ENCODE measurements at places on chromosomes 13 and 19.

DNA sequence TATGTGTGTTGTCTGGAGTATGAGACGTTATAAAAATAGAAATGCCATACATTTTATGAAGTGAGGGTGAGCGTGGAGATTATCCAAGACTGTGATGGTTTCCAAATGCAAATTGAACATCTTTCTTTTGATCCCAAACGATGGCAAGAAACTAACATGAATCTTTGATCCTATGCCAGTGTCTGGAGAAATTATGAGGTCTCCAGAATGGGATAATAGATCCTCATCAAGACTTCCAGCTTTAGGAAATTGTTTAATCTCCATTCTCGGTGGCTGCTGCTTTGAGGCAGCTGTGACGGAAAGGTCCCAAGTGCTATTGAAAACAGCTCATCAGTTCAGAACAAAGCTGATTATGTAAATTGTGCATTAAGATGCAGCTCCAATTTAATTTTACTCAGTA, 30.8 kb downstream of the CBY2 start:
- no peak for DNase-seq

- no peak for DNase-seq
Observed at GRCh38 chr19:9877780-9878510, 42.8 kb downstream of the PIN1 start.

GRCh38 chr19:5719274-5719960, 529 bp downstream of the LONP1 start:
- DNase-seq = no peak

DNA sequence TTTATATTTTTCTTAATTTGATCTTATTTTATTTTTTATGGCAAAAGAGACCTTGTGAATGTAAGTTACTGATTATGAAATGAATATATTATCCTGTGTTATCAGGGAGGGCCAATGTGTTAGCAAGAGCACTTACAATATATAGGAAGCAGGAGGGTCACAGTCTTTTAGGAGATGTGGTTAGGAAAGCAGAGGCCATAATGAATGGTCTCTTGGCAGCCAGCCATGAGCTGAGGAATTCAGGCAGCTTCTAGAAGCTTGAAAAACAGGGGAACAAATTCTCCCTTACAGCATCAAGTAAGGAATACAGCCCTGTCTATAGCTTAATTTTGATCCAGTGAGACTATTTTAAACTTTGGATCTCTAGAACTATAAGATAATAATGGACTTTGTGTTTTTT, 2374.6 kb downstream of the PCDH9 start:
- peak; percentile 21 for DNase-seq

GRCh38 chr19:495402-496111, 729 bp upstream of the MADCAM1 start:
- DNase-seq = no peak

DNA sequence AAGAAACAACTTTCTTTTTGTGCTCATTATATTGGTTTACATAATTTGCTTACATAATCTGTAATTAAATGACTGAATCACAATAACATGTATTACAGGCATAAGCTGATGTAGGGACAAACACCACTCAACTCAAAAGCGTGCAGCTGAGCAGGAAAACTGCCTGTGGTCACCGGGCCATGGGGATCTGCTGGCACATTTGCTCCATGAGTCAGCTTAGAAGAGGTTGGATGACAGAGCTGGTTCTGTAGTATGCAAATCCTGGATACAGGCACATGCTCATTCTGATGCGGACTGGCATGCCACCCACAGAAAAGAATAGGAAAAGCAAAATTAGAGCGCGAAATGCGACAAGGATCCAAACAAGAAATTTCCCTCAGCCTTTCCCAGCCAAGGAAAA, 128.6 kb downstream of the USP12 start:
- DNase-seq = no peak

DNA sequence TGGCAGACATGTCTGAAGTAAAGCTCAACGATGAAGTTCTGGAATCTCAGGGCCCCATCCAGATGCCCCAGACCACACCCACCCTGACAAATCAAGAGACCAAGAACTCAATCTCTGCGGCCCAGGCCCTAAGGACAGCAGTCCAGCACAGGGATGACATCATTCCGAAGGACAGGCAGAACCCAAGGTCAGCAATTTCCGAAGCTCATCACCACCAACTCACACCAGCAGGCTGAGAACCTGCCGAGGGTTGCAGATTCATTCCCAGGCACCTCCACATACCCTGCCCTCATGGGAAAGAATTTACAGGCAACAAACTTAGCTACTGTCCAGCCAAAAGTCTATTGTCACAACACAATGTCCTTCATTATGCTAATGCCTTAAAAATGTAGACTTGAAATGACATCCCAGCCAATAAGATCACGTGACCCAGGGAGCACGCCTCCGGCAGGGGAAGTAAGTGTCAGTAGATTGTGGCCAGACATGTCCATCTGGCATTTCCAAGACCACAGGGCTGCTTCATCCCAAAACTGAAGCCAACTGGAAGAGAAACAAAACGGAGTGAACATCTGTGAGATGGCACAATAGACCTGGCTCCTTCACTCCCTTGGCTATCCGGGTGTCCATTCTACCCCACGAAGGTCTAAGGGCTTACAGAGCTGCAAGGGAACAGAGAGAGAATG, 98.8 kb downstream of the CRYL1 start:
- DNase-seq = no peak

DNA sequence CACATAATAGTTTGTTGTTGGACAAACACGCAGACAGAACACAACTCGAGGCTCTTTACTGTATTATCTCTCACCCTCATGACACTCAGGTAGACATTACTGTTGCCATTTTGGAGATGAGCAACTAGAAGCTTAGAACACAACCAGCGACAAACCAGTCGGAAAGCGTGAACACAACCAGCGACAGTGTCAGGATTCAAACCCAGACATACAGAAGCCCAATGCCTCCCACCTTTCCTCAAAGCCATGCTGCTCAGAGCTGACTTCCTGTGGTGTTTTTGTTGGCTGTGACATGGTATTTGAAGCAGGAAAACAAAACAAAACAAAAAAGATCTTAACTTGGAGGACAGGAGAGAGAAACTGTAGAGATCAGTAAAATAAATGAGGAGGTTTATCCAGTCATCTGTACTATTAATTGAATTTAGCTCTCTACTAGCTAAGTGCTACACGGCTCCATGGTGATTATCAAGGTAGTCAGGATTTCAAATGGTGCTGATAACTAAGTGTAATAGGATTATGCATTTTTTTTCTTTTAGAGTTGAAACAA, 92.1 kb downstream of the STARD13 start:
- no peak for DNase-seq

DNA sequence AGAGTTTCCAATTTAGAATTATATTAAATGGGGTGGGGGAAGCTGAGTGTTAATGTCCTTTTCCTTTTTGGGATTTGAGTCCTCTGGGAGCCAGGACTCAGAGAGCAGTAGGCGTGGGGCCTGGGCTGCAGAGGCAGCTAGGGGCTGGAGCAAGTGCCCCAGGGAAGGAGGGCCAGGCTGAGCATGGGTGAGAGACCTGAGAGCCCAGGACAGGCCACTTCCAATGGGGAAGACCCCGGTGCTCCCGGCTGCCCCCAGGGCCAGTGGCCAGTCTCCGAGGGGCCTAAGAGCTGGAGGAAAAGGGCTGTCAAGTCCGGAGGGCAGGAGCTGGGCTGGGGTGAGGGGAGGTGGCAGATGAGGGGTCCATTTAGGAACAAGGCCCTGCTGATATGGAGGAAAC, 371.5 kb downstream of the ZNF536 start:
- no peak for DNase-seq

DNA sequence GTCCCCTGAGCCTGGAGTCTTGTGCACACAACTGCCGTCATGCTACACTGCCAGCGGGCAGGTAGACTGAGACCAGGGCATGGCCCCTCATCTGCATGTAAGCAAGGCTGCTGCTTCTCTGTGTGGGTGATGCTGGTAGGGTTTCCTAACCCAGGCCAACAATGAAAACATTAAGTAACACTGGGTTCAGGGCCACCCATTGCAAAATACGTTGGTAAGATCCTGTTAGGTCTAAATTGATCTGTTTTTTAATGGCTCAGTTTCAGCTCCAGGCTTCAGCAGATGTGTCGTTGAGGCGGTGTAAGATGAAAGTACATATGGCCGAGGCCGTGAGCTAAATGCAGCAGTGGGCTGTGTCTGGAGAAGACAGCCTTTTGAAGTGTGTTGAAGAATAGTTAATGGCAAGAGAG, 383.4 kb downstream of the IRS2 start:
- DNase-seq = no peak

GRCh38 chr19:45502111-45502510, 3.9 kb downstream of the PPM1N start:
- DNase-seq = no peak

GRCh38 chr13:114124431-114124830, 8.0 kb downstream of the RASA3 start:
- no peak for DNase-seq

DNA sequence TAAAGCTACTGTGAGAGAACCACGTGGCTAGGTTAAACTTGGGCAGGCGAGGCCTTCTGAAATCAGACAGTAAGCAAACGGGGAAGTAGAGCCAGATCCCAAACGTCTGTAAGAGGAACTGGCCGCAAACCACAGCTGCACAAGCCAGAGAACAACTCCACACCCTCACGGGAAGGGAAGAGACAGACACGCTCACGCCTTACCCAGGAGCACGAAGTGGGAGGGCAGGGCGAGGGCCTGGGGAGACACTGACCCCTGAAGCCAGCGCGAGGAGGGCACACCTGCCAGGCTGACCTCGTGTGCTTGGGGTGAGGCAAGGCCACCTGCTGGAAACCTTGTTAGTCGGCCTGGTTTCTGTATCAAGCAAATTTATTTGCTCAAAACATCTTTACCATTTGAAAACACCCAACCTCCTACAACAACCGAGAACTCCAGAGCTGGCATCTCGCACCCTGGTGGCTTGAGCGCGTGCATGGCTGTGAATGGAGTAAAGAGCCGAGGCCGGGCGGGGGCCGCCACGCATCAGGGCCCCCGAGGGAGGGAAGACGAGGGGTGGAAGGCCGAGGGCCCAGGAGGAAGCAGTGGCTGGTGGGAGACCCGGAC, 7.3 kb downstream of the POLR2E start:
- no peak for DNase-seq

DNA sequence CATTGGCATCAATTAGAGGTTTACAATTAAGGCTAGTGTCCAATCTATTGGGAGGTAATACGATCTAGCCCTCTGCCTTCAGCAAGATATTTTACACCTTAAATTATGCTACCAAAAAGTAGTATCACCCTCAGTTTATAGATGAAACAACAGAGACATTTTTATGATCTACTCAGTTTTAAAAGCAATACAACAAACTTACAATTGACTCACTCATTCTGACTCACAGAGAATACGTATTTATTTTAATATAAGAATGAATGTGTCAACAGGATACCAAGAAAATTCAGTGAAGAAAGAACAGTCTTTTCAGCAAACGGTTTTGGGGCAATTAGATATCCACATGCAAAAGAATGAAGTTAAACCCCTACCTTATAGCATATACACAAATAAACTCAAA, 32.5 kb upstream of the STARD13 start:
- no peak for DNase-seq

DNA sequence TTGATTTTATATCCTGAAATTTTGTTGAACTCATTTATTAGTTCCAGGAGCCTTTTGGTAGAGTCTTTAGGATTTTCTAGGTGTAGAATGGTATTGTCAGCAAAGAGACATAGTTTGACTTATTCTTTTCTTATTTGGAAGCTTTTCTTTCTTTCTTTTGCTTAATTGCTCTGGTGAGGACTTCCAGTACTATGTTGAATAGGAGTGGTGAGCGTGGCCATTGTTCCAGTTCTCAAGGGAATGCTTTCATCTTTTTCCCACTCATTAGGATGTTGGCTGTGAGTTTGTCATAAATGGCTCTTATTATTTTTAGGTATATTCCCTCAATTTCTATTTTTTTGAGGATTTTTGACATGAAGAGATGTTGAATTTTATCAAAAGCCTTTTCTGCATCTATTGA, 182.2 kb upstream of the SPRY2 start:
- DNase-seq = no peak
